ENCODE measurements at places on chromosomes 5 and 9.

DNA sequence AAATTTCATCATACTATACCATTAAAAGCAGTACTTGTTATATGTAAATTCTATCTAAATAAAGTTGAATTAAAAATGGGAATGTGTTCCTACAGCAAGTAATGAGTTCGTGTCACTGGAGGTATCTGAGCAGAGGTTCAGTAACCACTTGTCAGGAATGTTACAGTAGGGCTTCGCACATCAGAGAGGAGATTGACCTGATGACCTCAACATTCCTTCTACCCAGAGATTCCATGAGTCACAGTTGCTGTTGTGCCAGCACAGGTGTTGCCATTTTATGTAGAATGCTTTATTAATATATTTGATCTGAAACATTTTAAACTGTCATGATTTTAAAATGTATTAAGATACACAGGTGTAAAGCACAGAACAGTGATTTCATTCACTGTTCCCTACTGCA, 60.3 kb downstream of the STX17 start:
- no peaks in the 10 kb centered on the region for H3K27me3 ChIP-seq
- H3K36me3 ChIP-seq, result peaks cover 19% of the 10 kb centered on the region
- DNase-seq, result no peak

- no peaks in the 10 kb centered on the region for H3K36me3 ChIP-seq
- no peaks in the 10 kb centered on the region for H3K27me3 ChIP-seq
- no peak overlapping the region for H3K4me3 ChIP-seq
Observed at GRCh38 chr5:76473009-76473336, 69.9 kb downstream of the IQGAP2 start.

DNA sequence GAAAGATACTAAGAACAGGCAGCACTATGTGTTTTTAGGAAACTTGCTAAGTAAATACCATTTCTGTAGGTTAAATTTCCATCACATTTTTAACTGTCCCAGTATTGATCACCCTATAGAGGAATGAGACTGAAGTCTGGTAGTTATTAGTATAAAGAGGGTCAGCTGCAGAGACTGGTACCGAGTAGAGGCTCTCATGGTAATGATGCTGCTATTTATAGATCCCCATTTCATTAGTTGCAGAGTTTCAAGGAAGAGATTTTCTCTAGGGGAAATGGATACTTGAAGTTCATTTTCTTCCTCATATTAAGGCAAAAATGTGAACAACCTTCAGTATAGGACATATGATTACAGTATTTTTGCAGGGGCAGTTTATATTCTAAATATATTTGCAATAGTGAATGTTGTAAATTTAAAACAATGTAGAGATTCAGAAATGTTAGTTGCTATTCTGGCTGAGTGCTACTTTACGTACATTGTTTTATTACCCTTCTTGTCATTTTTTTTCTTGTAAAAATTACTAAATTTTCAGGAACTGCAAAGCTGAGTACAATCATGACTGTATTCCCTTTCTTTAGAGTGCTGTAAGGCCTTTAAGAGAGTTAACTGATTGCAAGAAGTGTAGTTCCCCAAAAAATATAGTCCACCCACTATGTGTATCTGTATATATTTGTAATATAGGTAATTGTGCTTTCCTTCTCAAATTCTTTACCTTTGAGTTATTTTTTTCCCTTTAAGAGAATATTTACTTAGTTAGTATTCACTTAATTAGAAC, 14.7 kb downstream of the PBX3 start:
- H3K36me3 ChIP-seq, result no peaks in the 10 kb centered on the region
- no peak for DNase-seq
- no peak overlapping the region for H3K4me3 ChIP-seq
- H3K4me1 ChIP-seq, result peaks cover 33% of the 10 kb centered on the region
- H3K27me3 ChIP-seq, result no peaks in the 10 kb centered on the region

DNA sequence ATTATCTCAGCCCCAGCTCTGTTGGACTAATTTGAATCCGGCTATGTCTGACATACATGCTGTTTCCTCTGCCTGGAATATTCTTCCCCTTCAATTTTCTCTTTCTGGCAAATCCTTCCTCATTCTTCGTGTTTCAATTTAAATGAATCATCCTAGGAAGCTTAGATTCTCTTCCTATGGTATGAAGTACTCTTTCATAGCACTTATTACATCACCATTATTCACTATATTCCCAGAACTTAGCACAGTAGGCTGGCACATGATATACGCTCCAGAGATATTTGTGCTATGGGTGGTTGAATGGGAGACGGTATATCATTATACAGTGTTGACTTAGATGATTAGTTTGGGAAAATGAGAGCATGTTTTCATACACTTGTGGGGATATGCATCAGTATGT, 91.0 kb upstream of the JAK2 start:
- H3K27ac ChIP-seq, result no peak overlapping the region
- peaks cover 19% of the 10 kb centered on the region for H3K36me3 ChIP-seq
- peaks cover 2% of the 10 kb centered on the region for H3K4me1 ChIP-seq

- no peaks in the 10 kb centered on the region for H3K27me3 ChIP-seq
- no peaks in the 10 kb centered on the region for H3K36me3 ChIP-seq
- H3K27ac ChIP-seq, result no peak overlapping the region
- DNase-seq, result no peak
Observed at GRCh38 chr5:140329739-140330481, 16.5 kb downstream of the HBEGF start.

DNA sequence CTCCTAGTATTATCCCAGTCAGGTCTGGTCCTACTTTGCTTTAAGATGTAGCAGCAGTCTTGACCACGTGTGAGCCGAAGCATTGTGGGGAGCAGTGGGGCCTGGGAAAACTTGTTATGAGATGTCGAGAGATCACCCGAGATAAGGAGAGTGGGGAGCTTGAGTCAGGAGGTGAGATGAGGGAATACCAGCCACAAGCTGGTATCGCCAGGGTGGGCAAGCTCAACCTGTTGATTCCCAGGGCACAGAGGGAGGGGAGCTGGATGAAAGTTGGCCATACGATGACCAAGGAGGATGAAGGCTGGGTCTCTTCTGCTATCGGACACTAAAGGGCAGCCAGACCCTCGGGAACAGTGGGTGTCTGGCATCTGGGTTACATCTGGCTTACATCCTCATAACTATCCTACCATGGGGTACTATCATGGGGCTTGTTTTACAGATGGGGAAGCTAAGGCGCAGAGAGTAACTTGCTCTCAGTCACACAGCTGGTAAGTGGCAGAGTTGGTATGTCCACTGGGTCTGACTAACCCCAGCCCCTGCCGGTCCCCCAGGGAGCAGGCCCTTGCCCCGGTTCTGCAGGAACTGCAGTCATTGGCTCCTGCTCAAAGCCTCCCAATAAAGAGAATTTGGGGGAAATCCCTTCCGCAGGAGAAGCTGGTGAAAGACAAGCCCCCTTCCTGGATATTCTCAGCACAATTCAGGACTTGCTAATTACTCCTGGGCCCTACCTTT, 13.4 kb upstream of the TIFAB start:
- DNase-seq, result no peak
- H3K27me3 ChIP-seq, result peaks cover 56% of the 10 kb centered on the region
- H3K4me1 ChIP-seq, result peaks cover 15% of the 10 kb centered on the region
- H3K27ac ChIP-seq, result no peak overlapping the region
- H3K36me3 ChIP-seq, result no peaks in the 10 kb centered on the region
- H3K4me3 ChIP-seq, result no peak overlapping the region

- no peak for DNase-seq
- H3K4me3 ChIP-seq, result no peak overlapping the region
- no peaks in the 10 kb centered on the region for H3K27me3 ChIP-seq
- no peak overlapping the region for H3K27ac ChIP-seq
Observed at GRCh38 chr9:34370335-34370969, 6.2 kb downstream of the MYORG start.

GRCh38 chr9:734831-735511, 106.5 kb upstream of the DMRT1 start:
- H3K27ac ChIP-seq, result no peak overlapping the region
- DNase-seq, result no peak
- H3K27me3 ChIP-seq, result no peaks in the 10 kb centered on the region
- H3K4me1 ChIP-seq, result no peaks in the 10 kb centered on the region
- H3K36me3 ChIP-seq, result no peaks in the 10 kb centered on the region

DNA sequence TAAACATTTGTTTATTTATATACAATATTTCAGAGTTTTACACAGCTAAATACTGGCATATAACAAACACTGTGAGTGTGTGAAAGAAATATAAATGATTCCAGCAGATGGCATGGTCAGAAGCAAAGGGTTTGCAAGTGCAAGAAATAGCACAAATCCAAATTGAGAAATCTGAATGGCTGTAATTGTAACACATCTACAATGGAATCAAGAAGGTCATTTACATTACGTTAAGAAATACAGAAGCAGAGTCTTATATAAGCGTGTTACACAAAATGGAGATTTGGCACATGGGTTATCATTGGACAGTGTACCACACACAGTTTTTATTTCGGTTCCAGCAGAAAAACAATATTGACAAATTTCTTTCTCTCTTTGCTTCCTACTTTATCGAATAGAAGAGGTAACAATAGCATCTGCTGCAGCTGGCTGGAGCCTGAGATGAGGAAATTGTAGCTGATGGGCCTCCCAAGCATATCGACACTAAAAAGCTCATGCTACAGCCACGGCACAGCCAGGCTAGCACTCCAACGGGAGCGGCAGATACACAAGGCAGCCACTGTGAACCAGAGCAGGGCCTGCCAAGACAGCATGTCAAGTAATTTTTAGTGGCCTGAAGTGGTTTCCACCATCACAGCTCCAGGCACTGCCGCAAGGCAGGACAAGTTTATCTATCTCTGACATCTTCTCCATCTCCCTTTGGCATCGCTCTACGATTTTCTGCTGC, 564.6 kb upstream of the DMAC1 start:
- H3K4me1 ChIP-seq, result no peaks in the 10 kb centered on the region
- H3K27me3 ChIP-seq, result no peaks in the 10 kb centered on the region
- DNase-seq, result no peak
- H3K4me3 ChIP-seq, result no peak overlapping the region
- no peaks in the 10 kb centered on the region for H3K36me3 ChIP-seq

DNA sequence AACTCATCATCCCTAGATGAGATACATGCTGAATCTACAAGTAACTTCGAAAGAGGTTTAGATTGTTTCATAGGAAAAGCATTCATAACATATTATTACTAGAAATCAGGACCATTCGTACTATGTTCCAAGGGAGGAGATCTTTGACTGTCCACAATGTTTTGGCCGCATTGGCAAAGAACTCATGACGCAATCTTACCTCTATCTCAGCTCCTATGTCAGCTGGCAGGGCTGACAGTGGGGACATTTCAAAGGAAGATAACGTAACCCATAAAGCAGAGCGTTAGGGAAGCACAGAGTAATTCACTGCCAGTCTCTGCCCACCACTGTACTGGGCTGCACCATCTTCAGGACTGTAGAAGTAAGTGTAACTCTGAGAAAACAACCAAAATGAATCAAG, 69.7 kb downstream of the EFNA5 start:
- peaks cover 6% of the 10 kb centered on the region for H3K27me3 ChIP-seq
- DNase-seq, result no peak
- no peaks in the 10 kb centered on the region for H3K36me3 ChIP-seq
- no peak overlapping the region for H3K4me3 ChIP-seq
- no peak overlapping the region for H3K27ac ChIP-seq

- no peak for DNase-seq
- H3K27ac ChIP-seq, result peak overlapping the region; percentile 85
- no peaks in the 10 kb centered on the region for H3K27me3 ChIP-seq
- peak overlapping the region; percentile 98 for H3K4me3 ChIP-seq
- peaks cover 89% of the 10 kb centered on the region for H3K4me1 ChIP-seq
- H3K36me3 ChIP-seq, result peaks cover 8% of the 10 kb centered on the region
Observed at GRCh38 chr9:90803860-90804593, 2.4 kb downstream of the SYK start.

GRCh38 chr9:89929315-89929672, 324.5 kb downstream of the GADD45G start:
- no peaks in the 10 kb centered on the region for H3K36me3 ChIP-seq
- H3K4me3 ChIP-seq, result no peak overlapping the region
- DNase-seq, result no peak

GRCh38 chr5:180563994-180564393, 27.3 kb downstream of the SCGB3A1 start:
- no peaks in the 10 kb centered on the region for H3K27me3 ChIP-seq
- DNase-seq, result no peak
- no peak overlapping the region for H3K27ac ChIP-seq
- H3K4me3 ChIP-seq, result no peak overlapping the region
- peaks cover 43% of the 10 kb centered on the region for H3K36me3 ChIP-seq

DNA sequence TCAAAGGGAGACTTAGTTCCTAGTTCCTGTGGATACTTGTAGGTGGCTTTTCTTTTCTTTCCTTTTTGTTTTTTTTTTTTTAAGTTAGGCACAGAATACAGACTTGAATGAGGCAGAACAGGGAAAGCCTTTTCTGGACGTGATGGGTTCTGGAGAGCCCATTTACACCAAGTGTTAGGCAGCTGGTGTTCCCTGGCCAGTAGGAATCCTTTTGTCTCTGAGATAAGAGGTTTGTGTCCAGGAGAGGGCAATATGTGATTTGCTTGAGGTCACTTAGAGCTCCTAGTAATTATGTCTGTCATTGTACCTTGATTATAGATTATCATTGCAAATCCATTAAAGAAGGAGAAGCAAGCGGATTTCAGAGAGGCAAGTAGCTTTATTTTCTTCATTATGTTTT, 9.1 kb downstream of the MEGF10 start:
- H3K4me3 ChIP-seq, result no peak overlapping the region
- peaks cover 27% of the 10 kb centered on the region for H3K27me3 ChIP-seq
- DNase-seq, result no peak

GRCh38 chr9:33517373-33517772, 6.7 kb upstream of the ANKRD18B start:
- H3K27ac ChIP-seq, result no peak overlapping the region
- H3K4me1 ChIP-seq, result no peaks in the 10 kb centered on the region
- peaks cover 33% of the 10 kb centered on the region for H3K27me3 ChIP-seq
- H3K36me3 ChIP-seq, result no peaks in the 10 kb centered on the region

DNA sequence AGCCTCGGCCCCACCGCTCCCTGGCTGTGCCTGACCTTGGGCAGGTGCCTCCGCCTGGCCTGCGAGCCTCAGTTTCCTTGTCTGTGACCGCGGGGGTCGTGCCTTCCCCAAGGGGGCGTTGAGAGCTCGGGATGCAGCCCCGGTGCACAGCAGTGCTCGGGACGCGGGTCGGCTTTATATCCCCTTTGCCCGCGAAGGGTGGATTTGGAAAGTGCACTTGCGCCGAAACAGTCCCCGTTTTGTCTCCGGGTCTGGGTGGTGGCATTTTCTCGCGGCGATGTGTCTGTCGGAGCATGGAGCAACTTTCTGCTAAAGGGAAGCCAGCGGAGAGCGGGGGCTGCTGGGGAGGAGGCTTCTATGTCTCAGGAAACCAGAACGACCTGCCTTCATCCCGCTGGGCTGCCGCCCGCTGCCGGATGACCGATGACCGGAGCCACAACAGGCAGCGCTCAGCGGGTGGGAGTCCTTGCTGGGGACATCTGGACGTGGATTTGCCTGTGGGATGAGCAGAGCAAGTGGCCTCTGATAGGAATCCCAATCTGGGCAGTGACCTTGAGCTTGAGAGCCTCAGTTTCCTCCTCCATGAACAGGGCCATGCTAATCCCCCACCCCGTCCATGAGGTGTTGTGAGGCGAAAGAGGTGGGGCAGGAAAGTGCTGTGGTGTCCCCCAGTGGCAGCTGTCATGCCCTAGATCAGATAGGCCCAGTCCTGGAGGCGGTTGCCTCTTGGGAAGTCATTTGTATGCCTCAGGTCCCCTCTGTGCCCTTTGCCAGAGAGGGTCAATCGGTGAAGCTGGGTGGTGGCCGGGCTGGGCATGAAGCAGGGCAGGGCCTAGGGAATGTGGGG, 651 bp downstream of the HRH2 start:
- no peak overlapping the region for H3K27ac ChIP-seq
- H3K4me1 ChIP-seq, result peaks cover 4% of the 10 kb centered on the region
- peak overlapping the region; percentile 76 for H3K4me3 ChIP-seq
- peaks cover 9% of the 10 kb centered on the region for H3K36me3 ChIP-seq
- DNase-seq, result no peak
- H3K27me3 ChIP-seq, result peaks cover 58% of the 10 kb centered on the region

- DNase-seq, result no peak
- H3K27me3 ChIP-seq, result no peaks in the 10 kb centered on the region
- H3K36me3 ChIP-seq, result peaks cover 10% of the 10 kb centered on the region
- peak overlapping the region; percentile 94 for H3K4me3 ChIP-seq
Observed at GRCh38 chr9:75089373-75089766, 1.1 kb downstream of the OSTF1 start.
